Caki2 (cell line): ENCODE measurements at places on chromosomes 6 and 20.
A peak's percentile ranks its signal among the peaks of the same experiment; 100 is the strongest.

GRCh38 chr6:168865-169455, 123.3 kb upstream of the DUSP22 start:
- DNase-seq = peak; percentile 46

- DNase-seq = no peak
These were observed 3.7 kb upstream of the SIRPA start for GRCh38 chr20:1891263-1892118.

GRCh38 chr20:54180931-54181330, 7.1 kb upstream of the CYP24A1 start:
- no peak for DNase-seq

DNA sequence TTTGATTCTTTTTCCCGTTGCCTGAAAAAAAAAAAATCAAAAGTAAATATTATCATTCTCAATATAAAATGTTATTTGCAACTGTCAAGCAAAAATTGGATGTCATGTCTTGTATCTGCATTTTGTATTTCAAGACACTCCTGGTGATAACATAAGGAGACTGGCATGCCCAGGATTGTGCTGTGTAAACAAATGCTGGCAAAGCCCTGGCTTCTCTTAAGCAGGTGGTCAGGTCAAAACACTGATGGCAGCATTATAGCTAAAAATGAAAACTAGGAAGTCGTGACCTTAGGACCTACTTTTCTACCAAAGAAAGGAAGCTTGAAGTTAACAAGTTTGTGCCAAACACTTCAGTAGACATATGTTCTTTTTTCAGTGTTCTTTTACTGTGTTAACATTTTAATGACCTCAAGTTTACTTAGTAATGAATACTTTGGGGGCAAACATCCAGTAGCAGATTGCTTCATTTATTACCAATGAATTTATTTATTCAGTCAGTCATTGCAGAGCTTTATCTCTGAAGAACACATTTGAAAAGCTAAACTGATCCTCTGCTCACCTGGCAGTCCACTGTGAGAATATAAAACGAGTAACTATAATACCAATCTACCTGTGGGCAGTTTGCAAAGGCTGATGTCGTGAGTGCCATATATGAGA, 243.1 kb upstream of the FLRT3 start:
- DNase-seq = no peak
